ENCODE measurements at places on chromosomes 11 and 22.

DNA sequence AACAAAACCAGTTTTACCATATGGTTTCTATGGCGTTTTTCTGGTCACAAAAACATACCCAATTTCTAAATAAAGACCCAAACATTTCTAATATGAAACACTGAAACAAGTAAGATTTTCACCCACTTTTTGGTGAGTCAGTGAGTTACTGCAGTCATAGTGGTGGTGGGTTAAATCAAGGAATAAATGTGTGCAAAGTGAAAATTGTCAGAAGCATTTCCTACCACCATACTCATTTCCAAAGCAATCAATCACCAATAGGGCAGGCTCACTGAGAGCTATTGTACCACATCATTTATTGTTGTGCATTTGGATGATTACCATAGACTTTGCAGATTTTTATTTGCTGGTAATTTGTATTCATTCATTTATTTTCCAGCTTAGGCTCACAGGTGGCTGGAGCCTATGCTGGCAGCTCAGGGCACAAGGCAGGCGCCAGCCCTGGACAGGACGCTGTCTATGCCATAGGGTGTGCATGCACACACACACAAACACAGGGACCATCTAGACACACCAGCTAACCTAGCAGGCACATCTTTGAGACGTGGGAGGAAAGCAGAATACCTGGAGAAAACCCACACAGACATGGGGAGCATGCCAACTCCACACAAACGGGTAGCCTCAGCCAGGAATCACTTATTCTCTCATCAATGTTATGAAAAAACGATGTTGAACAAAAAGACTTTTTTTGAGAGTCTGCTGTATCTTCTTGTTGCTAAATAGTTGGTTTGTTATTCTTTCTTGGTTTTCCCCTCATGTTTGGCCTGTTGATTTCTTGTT lies 5.1 kb downstream of the FAM118B start:
- DNase-seq, result no peak

GRCh38 chr22:17742527-17742902 lies 31.8 kb downstream of the BID start:
- DNase-seq, result peak; percentile 59

GRCh38 chr11:72821920-72822799 lies 7.9 kb downstream of the ATG16L2 start:
- peak; percentile 88 for DNase-seq

DNA sequence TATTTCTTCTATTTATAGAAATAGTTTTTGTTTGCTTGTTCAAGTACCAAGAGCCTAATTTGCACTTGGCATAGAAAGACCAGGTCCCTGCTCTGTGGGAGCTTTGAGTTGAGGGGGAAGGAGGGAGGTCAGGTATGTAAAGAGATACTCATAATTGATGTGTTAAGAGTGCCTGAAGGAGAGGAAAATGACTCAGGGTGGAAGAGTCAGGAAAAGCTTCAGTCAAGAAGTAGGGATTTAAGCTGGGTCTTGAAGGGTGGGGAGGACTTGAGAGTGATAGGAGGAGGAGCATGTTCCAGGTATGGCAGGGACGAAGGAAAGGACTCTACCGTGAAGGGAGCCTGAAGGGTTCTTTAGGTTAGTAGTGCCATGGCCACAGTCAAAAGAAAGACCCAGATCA lies 9.0 kb downstream of the RBX1 start:
- DNase-seq, result peak; percentile 15

DNA sequence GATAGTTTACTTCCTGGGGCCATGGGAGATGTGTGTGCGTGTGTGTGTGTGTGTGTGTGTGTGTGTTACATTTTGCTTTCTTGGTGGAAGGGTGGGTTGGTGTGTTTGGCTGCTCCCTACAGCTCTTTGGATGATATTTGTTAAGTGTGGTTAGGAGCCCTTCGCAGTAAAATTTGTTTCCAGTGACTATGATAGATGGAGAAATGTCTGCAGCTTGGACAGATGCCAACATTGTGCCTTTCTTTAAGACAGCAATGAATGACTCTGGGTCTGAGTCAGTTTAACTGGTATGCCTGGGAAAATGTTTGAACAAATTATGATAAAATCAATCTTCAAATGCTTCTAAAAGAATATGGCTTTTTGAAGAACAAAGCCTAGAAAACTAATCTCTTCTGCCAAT lies 102.7 kb upstream of the TRPC6 start:
- DNase-seq, result peak; percentile 45

DNA sequence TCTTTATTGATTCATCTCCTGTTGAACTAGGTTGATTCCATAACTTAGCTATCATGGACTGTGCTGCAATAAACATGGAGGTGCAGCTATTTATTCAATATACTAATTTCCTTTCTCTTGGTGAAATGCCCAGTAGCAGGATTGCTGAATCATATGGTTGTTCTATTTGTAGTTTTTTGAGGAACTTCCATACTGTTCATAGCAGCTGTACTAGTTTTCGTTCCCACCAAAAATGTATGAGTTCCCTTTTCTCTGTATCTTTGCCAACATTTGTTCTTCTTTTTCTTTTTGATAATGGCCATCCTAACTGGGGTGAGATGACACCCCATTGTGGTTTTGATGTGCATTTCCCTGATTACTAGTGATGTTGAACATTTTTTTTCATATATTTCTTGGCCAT lies 87.2 kb upstream of the NAV2 start:
- DNase-seq, result peak; percentile 28
